ENCODE measurements at places on chromosomes 12 and 14. TPM values are rescaled to one million over a fixed set of nuclear protein-coding genes. Genes with fewer than 3 reads are reported as not detected.

Gene ARMH4
- total RNA-seq = not detected

Gene DDX55
- 78.2 TPM for total RNA-seq

Gene NPAS3
- 3.5 TPM for total RNA-seq

Gene SIX4
- not detected for total RNA-seq

Gene GUCY2C
- 31.0 TPM for total RNA-seq

Gene HCAR1
- not detected for total RNA-seq

Gene NRDE2
- 8.9 TPM for total RNA-seq

Gene FAR2
- 10.6 TPM for total RNA-seq

Gene ZNF268
- 27.7 TPM for total RNA-seq

Gene RTN1
- not detected for total RNA-seq

Gene EIF5
- total RNA-seq = 183 TPM

Gene PRPH
- 11.9 TPM for total RNA-seq

Gene C12orf50
- total RNA-seq = not detected

Gene KLHL33
- total RNA-seq = not detected

Gene DAO
- total RNA-seq = not detected

Gene PROX2
- not detected for total RNA-seq

Gene ADAMTS20
- total RNA-seq = not detected

Gene KLRF1
- not detected for total RNA-seq

Gene MGP
- 362 TPM for total RNA-seq
